Nasal cavity respiratory epithelium epithelial cell of viscerocranial mucosa (primary cell): ENCODE measurements at places on chromosomes 7 and 10. TPM values are rescaled to one million over a fixed set of nuclear protein-coding genes. Genes with fewer than 3 reads are reported as not detected.

Gene IKZF1
- total RNA-seq, result 0.07 TPM in 1 of 2 replicates, not detected in the other

Gene PLOD3
- total RNA-seq, result 33.5 and 74.0 TPM in 2 replicates

Gene TES
- 204 and 325 TPM in 2 replicates for total RNA-seq

Gene GPR26
- under 0.01 TPM in 1 of 2 replicates, not detected in the other for total RNA-seq

Gene COBL
- 0.34 and 13.5 TPM in 2 replicates for total RNA-seq

Gene FOXP2
- 1.1 and 3.1 TPM in 2 replicates for total RNA-seq

Gene LRRC4
- 0.34 and 1.4 TPM in 2 replicates for total RNA-seq

Gene LRCH4
- total RNA-seq, result 5.1 and 8.5 TPM in 2 replicates

Gene AP5Z1
- 24.6 and 30.3 TPM in 2 replicates for total RNA-seq

Gene LRRD1
- under 0.01 and 0.14 TPM in 2 replicates for total RNA-seq

Gene SDHAF3
- 14.0 and 15.2 TPM in 2 replicates for total RNA-seq

Gene PPP1R17
- not detected in 2 replicates for total RNA-seq

Gene PRLHR
- not detected in 2 replicates for total RNA-seq

Gene MOGAT3
- not detected in 2 replicates for total RNA-seq

Gene TRIM50
- under 0.01 TPM in 1 of 2 replicates, not detected in the other for total RNA-seq

Gene BRI3
- 65.6 and 76.5 TPM in 2 replicates for total RNA-seq

Gene ITGA8
- not detected in 2 replicates for total RNA-seq

Gene PLPP4
- total RNA-seq, result 0.34 and 0.93 TPM in 2 replicates

Gene TMEM273
- 0.34 TPM in 1 of 2 replicates, not detected in the other for total RNA-seq

Gene CDHR3
- 0.34 and 1.9 TPM in 2 replicates for total RNA-seq

Gene ZDHHC16
- total RNA-seq, result 24.3 and 36.1 TPM in 2 replicates

Gene CPA2
- not detected in 2 replicates for total RNA-seq

Gene FAM131B
- 0.34 and 0.36 TPM in 2 replicates for total RNA-seq

Gene FAM237B
- total RNA-seq, result not detected in 2 replicates

Gene PLXDC2
- 5.5 and 32.0 TPM in 2 replicates for total RNA-seq

Gene ACHE
- under 0.01 and 0.28 TPM in 2 replicates for total RNA-seq

Gene NANOS1
- total RNA-seq, result 0.68 and 2.1 TPM in 2 replicates
